ENCODE measurements at places on chromosomes 2 and 18. TPM values are rescaled to one million over a fixed set of nuclear protein-coding genes. Genes with fewer than 3 reads are reported as not detected.

GRCh38 chr2:52897511-52898044 lies 870.0 kb upstream of the CHAC2 start:
- DNase-seq: no peak

GRCh38 chr2:29010946-29011345 lies 29.8 kb downstream of the TOGARAM2 start:
- no peak for DNase-seq

DNA sequence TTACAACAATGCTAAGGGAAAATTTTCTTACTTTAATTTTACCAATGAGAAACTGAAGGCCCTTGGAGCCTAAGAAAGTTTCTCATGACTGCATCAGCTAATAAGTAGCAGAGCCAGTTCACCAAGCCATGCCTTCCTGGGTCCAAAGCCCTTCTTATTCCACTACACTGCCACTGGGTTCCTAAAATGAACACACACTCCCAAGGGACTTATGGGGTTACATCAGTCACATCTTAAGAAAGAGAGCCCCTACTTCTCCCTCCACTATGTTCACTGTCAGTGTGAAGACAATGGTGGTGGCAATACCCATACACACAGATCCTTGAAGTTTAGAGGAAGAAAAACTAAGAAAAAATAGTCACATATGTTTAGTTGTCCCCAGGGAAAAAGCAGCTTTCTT lies 20.6 kb downstream of the MBD2 start:
- no peak for DNase-seq

DNA sequence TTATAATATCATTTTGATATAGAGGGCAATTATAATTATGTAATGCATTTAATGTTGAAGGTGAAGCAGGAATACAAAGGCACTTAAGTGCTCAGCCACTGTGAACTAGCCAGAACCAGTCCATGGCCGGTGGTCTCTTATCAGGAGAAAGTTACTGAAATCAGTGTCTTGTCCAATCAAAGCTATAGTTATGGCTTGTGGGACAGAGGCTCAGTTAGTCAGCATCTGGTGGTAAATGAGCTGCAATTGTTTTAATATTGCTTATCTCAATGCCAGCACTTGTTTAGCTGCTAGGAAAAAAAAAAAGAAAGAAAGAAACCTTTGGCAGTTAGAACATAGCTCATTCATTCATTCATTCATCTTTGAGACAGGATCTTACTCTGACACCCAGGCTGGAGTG lies 3.8 kb upstream of the ALS2 start:
- no peak for DNase-seq

GRCh38 chr18:50128506-50129271 lies 66.3 kb downstream of the MYO5B start:
- no peak for DNase-seq

- DNase-seq: no peak
Measured at GRCh38 chr2:146189541-146189940, 1655.3 kb upstream of the ACVR2A start.

- no peak for DNase-seq
Measured at GRCh38 chr2:55888936-55889335, 34.6 kb downstream of the EFEMP1 start.

- DNase-seq: no peak
Measured at GRCh38 chr2:161063946-161064306, 96.3 kb upstream of the TANK start.

- no peak for DNase-seq
Measured at GRCh38 chr2:180146114-180146513, 139.0 kb upstream of the CWC22 start.

GRCh38 chr2:37330681-37331080 lies 6.0 kb upstream of the PRKD3 start:
- DNase-seq: no peak

GRCh38 chr18:59068276-59069071 lies 71.2 kb upstream of the SEC11C start:
- no peak for DNase-seq

DNA sequence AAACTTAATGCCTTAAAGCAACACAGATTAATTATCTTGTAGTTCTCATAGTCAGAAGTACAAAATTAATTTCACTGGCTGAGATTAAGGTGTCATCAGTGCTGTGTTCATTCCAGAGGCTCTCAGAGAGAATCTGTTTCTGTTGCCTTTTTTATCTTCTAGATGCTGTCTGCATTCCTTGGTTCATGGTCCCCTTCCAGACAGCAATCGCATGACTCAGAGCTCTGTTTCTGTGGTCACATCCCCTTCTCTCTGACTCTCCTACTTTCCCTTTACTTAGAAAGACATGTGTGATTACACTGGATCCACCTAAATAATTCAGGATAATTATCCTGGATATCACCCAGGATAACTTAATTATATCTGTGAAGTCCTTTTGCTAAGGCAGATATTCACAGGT lies 148.6 kb downstream of the MAIP1 start:
- DNase-seq: no peak

GRCh38 chr2:239664216-239664810 lies 263.5 kb upstream of the HDAC4 start:
- DNase-seq: no peak

GRCh38 chr2:133607679-133608078 lies 39.4 kb upstream of the NCKAP5 start:
- no peak for DNase-seq

- DNase-seq: peak; percentile 91
Measured at GRCh38 chr2:217980036-217980435, 22.8 kb downstream of the TNS1 start.

GRCh38 chr18:8607776-8608742 lies 1.2 kb upstream of the RAB12 start:
- no peak for DNase-seq

DNA sequence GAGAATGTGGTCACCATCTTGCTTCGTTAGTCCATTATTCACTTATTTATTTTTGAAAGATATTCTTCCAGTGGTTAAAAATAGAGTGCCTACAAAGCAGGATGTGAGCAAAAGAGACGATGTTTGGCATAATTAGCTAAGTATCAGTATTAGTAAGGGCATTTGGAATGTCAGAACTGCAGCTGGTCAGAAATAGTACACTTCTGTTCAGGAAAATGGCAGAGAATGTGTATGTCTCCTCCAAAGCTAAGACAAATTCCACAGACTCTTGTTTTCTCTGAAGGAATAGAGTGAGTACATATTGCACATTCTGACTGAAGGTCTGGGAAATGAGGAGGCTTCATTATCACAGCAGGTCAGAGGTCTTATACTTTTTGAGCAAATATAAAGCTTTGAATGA lies 209.0 kb downstream of the L3MBTL4 start:
- no peak for DNase-seq

DNA sequence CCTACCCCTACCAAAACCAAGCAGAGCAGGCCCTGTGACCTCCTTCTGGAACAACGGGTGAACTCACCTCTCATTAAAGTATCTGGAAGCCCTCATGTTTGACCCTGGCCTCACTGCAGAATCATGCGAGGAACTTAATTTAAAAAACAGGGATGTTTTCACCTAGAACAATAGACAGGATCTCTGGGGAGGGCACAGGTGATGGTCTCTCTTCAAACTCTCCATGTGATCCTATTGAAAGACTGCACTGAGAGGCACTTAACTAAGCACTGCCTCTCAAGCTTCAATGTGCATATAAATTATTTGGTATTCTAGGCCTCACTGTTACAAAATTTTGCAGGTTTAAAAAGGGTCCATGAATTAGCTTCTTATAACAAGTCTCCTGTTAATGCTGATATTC lies 7.5 kb downstream of the ZNF519 start:
- no peak for DNase-seq

DNA sequence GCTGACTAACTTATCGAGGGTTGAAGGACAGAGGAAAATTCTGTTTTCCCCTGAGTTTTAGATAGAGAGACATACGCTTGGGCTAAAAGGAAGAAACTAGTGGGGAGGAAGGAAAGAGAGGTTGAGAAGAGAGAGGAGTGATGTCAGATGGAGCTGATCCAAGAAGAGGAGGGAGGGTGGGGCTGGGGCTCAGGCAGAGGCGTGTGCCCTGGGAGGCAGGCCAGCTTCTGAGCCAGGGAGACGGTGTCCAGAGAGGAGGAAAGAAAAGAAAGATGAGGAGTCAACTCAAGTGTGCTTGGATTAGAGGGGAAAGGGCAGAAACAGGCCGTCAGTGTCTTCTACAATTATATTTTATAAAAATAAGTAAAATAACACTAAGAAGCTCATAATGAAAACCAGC lies 56.2 kb downstream of the EMILIN2 start:
- peak; percentile 65 for DNase-seq

GRCh38 chr18:63590373-63590772 lies 3.2 kb downstream of the SERPINB13 start:
- DNase-seq: no peak

DNA sequence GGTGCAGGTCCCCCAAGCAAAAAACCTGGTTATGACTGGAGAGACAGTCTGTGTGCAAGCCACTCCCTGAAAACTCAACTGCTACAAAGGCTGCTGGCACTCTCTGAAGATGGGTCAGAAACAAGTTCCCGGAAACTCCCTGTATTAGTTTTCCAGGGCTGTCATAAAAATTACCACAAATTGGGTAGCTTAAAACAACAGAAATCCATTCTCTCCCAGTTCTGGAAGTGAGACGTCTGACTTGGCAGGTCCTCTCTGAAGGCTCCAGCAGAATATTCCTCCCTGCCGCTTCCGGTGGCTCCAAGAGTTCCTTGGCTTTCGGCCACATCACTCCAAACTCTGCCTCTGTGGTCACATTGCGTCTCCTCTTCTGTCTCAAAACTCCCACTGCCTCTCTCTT lies 30.1 kb upstream of the SERPINE2 start:
- no peak for DNase-seq

- no peak for DNase-seq
Measured at GRCh38 chr2:102106133-102106556, 36.4 kb upstream of the IL1R1 start.

Gene RAB6C
- total RNA-seq: not detected

Gene PKP4
- 23.9 TPM for total RNA-seq

Gene CFAP65
- not detected for total RNA-seq

Gene TRPM8
- not detected for total RNA-seq

Gene MTA3
- 114 TPM for total RNA-seq

Gene LAMA3
- total RNA-seq: 4.7 TPM

Gene ORC2
- 30.7 TPM for total RNA-seq

Gene PAIP2B
- 4.1 TPM for total RNA-seq

Gene TUBA3E
- not detected for total RNA-seq
